ENCODE measurements at places on chromosomes 12 and 14.

GRCh38 chr14:29274890-29275596 lies 508.5 kb downstream of the FOXG1 start:
- DNase-seq = no peak

GRCh38 chr14:65438266-65438933 lies 25.9 kb downstream of the FUT8 start:
- DNase-seq = no peak

- DNase-seq = no peak
Observed at GRCh38 chr12:40034712-40035111, 71.2 kb downstream of the SLC2A13 start.

- no peak for DNase-seq
Observed at GRCh38 chr12:119328111-119328510, 6.4 kb upstream of the CCDC60 start.

- no peak for DNase-seq
Observed at GRCh38 chr12:53969588-53970259, 3.2 kb upstream of the HOXC11 start.

DNA sequence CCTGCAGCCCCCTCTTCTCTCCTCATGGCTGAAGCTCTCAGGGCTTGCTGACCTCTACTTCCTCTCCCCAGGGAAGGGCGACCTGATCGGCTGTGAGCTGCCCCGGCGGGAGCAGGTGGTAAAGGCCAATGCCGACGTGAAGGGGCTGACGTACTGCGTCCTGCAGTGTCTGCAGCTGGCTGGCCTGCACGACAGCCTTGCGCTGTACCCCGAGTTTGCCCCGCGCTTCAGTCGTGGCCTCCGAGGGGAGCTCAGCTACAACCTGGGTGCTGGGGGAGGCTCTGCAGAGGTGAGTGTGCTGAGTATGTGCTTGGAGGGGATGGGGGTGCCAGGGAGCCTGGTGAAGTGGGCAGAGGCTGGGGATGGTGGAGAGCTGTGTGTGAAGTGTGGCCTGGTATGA lies 13.7 kb downstream of the MCRS1 start:
- no peak for DNase-seq

DNA sequence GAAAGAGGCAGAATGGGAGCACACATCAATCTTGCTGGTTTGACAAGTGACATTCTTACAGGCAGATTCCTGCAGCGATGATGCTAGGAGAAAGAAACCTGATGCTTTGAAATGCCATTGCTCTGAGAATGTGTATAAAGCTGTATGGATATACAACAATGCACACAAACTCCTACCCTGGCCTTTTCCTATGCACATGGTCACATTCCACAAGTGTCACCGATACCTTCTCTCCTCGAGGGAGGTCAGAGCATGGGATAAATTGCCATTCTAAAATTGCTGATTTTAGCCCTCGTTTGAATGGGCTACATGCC lies 11.9 kb downstream of the FGF6 start:
- no peak for DNase-seq

DNA sequence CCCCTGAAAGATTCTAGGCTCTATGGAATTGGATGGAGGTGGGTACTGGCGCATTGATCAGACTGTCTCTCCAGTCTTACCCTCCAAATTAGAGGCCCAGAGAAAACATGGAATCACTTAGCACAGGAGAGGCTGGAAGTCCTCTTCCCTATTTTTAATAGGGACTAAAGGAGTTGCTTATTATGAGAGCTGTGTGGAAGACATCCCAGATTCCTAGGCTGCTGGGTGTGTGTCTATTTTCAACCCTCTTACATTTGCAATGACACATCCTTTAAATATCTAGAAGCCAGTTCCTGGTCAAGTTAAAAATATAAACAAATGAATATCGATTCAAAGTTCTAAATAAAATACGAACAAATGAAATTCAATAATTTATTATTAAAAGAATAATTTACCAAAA lies 58.3 kb upstream of the ARID2 start:
- DNase-seq = no peak

DNA sequence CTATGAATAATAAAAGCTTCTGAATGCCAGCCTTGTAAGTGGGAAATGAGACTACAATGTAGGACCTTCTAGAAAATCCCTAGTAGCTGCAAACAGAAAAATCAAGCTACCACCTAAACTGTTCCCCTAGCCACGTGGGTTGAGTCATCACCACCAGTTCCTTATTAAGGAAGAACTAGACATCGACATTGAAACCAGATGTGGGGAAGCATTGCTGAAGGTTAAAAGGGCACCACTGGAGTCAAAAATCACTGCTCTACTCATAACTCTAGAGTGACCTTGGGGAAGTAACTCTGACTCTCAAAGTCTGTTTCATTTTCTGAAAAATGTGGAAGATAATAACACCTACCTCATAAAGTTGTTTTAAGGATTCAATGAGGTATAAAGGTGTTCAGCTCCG lies 9.4 kb upstream of the CNIH1 start:
- no peak for DNase-seq

DNA sequence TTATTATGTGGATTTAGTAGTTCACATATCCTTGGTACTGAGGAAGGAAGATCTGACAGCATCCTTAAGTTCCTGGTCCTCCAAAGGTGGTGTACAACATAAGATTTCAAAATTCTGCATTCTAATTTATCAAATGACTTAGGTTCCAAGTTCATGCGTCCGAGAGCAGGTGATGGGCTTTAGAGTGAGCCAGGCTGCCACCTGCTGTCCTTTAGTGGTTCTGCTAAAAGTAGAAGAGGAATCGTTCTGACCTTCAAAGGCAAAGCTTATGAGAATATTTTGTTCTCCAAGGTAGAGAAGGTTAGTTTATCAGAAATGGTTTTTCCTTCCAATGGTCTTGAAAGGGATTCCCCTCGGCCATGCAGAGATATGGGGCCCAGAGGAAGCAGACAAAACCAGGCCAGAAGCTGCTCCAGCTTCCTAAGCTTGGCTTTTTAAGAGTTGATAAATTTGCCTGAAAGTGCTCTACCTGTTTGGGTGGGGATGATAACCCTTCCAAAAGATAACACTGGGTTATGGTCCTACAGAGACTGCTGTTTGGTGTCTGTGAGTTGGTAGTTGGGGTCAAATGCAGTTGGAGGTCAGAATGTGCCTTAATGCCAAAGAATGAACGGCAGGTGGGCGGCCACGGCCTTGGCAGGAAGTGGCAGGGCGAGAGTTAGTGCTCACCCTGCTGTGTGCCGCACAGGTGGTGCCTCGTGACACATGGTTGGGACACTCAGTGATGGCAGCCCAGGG lies 29.1 kb upstream of the LRTM2 start:
- DNase-seq = peak; percentile 33

GRCh38 chr12:43896496-43896895 lies 60.6 kb downstream of the TMEM117 start:
- no peak for DNase-seq

- DNase-seq = no peak
Observed at GRCh38 chr14:75837151-75837787, 144.5 kb downstream of the TGFB3 start.

GRCh38 chr14:104977008-104977680 lies 1.0 kb downstream of the AHNAK2 start:
- DNase-seq = no peak

GRCh38 chr14:75542588-75543091 lies 20.4 kb downstream of the BATF start:
- DNase-seq = no peak

GRCh38 chr12:53014709-53015108 lies 8.5 kb downstream of the EIF4B start:
- DNase-seq = no peak

DNA sequence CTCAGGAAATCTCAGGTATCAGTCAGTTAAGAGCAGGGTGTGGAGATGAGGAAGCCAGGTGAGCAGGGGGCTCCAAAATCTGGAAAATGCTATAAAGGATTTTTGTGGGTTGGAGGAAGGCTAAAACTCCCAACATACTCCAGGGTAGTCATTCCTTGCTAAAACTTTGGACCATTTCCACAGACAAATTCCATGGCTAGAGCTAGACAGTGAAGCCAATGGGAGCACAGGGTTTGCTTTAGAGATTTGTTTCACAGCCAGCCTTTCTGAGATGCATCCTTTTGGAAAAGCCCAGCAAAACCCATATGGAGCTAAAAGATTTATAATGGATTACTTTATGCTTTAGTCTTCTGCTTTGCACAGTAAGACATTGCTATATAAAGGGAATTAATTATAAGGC lies 146.5 kb downstream of the SAMD4A start:
- DNase-seq = no peak

- no peak for DNase-seq
Observed at GRCh38 chr14:90616313-90616712, 199.9 kb downstream of the TTC7B start.

DNA sequence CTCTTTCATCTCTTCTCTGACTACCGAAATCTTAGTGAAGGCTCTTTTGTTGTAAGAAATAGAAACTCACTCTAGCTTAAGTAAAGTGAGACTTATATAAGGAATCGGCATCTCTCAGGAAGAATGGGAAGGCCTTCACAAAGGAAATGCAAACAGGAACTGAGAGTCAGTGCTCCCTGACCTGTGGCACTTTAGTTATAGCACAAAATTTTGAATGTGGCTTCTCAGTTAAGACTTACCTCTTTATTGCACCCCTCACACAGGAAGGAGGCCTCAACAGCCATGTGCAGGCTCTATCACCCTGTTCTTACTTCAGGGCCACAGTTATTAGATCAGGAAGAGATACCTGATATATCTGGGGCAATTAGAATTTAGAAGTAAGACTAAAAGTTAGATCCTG lies 224.7 kb upstream of the EGLN3 start:
- DNase-seq = no peak

- DNase-seq = no peak
Observed at GRCh38 chr14:99257673-99258221, 14.2 kb downstream of the BCL11B start.

DNA sequence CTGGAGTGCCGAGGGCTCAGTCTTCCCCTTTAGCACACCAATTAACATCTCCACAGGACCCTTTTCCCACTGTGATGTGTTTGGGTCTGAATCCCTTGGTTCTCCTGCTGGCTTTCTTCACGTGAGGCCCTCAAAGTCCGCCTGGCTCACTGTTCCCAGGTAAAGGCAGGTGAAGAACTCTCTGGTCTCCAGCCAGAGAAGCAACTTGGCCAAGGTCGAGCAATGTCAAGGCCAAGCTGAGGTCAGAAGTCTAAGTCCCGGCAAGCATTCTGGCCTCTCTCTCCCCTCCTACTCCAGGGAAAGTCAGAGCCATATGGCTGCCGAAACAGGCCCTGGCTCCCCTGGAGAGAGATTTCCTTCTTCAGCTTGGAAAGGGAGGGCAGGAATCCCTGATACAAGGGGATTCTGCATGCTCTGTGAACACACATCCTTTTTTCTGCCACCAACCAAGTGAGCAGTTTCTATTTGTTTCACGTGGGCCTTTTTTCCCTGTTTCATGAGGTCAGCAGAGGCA lies 61.4 kb upstream of the ESRRB start:
- no peak for DNase-seq

- DNase-seq = no peak
Observed at GRCh38 chr14:86788224-86788623, 1204.8 kb downstream of the GALC start.

DNA sequence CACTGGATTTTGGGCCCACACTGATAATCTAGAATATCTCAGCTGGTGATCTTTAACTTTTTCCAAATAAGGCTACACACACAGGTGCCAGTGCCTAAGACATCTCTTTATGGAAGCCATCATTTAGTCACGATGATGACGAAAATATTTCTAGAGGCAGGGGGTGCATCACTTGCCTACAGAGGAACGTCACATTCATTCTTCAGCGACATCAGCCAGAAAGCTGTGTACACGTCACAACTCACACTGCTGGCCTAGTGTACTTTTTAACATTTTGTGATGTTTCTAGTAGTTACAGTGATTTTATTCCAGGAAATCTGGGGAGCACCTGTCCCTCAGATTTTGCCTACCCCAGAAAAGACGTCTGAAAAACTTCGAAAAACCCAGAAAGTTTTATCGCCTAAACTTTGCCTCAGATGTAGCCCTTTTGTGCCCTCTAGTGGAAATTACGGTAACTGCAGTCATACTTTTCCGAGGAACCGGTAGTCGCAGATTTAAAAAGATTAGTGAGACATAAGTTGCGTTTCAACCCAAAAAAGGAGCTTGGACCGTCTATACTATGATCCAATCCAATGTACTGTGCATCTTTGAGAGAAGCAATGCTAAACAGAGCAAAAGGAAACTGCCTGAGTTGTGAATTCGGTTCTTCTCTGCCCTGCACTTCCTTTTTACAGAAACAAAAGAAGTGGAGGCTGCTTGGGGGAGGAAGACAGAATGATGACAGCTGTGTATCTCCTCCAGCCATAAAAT lies 64.3 kb upstream of the STON2 start:
- DNase-seq = peak; percentile 16

- no peak for DNase-seq
Observed at GRCh38 chr12:40202095-40203059, 22.4 kb upstream of the LRRK2 start.

DNA sequence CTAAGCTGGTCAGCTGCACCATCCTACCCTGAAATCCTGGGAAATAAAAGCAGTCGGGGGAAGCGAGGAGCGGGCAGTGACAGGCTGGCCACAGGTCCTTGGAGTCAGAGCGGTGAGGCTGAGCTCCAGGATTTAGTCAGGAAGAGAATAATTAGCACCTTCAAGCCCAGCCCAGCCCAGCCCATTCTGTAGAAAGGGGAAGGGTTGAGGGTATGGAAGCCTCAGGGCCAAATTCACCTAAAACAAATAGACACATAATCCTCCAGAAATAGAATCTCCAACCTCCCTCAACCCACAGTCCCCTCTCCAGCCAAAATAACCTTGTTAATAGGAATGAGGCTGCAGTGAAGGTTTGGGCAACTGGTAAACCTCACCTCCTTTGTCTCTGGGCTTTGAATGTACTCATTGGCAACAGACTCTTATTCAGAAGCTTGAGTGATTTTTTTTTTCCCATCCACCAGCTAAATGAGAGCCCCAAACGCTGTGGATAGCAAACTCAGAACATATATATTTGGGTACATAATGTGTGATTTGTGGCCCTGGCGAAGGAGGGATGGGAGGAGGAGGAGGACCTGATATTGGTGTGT lies 334.1 kb downstream of the DPF3 start:
- DNase-seq = no peak

- DNase-seq = no peak
Observed at GRCh38 chr14:61508526-61508925, 186.8 kb upstream of the HIF1A start.

- no peak for DNase-seq
Observed at GRCh38 chr12:24948420-24948756, 513 bp downstream of the BCAT1 start.

- DNase-seq = no peak
Observed at GRCh38 chr12:49824895-49825294, 3.3 kb downstream of the NCKAP5L start.

DNA sequence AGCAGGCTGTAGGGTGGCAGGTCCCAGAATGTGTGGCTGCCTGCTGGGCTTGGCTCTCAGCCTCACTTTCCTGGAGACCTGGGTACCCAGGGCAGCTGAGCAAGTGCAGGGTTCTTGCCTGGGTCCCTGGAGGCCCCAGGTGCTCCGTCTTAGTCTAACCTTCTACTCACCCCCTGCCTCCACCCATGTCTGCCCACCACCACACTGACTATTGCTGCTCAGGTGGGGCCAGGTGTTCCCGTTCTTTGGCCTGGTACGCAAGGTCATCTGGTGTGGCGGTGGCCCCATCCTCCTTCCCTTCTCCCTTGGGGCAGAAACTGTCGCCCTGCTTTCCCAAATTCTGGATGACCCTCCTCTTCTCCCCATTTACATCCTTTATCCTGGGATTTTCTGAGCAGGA lies 319.9 kb downstream of the TMEM121 start:
- DNase-seq = no peak
